OCI-M1 (cell line): ENCODE measurements at places on chromosomes 3 and 15.

- DNase-seq = peak; percentile 48
Measured at GRCh38 chr3:42895580-42895868, 10.4 kb upstream of the ZNF662 start.

GRCh38 chr3:15703346-15703745 is 94.4 kb downstream of the ANKRD28 start:
- DNase-seq = no peak

- no peak for DNase-seq
Measured at GRCh38 chr3:11826628-11827265, 19.9 kb downstream of the TAMM41 start.

DNA sequence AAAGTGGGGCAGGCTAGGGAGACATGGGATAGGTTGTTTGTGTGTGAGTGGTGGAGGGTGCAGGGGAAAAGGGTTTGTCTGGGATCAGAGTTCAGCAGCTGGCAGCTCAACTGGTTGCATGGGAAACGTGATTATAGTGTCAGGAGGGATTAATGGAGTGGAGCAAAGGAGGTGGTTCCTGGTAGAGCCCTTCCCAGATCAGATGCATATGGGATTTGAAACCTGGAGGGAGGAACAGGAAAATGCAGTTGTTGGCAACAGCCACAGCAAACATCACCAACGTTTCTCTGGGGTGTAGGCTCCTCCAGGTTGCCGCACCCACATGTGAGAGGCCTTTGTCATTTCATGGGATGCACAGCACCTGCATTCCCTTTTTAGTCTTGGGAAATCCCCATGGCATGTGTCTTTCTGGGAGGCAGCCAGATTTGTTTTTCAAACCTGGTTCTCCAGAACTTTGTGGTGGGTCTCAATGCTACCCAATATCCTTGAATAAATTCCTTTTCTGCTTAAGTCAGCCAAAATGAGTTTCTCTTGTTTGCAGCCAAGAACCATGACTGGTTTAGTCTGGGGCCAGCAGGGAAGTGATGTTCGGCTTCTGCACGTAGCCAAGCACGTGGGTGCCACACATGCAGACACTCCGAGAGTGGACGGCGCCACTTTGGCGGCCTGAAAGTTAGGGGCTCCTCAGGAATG is 61.3 kb downstream of the BDH1 start:
- DNase-seq = no peak

DNA sequence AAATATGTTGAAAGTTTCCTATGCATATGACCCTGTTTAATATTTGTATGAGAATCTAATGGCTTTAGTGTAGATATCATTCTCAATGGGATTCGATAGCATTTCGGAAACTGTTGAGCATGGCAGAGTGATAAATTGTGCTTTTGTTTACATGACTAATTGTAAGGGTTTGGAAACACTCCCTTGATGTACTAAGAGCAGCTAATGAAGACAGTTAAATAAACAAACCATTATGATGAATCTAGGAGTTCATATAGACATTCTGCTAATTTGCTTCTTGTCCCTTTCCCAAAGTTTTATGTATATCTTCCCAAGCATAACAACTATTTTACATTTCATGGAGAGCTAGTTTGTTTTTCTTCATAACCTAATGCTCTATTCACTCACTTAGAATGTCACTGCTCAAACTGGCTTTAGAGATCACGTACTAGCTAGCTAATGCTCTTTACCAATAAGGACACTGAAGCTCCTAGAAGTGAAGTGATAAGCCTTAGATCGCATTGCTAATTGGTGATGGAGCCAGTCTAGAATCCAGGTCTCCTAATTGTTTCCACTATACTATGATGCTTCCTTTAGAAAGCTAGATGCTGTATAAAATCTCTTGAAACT is 140.8 kb downstream of the TP63 start:
- DNase-seq = no peak

GRCh38 chr3:169327546-169328356 is 335.8 kb downstream of the MECOM start:
- peak; percentile 78 for DNase-seq

GRCh38 chr3:120708408-120708807 is 26.4 kb upstream of the HGD start:
- DNase-seq = no peak

GRCh38 chr3:137641879-137642704 is 122.0 kb upstream of the SOX14 start:
- no peak for DNase-seq

DNA sequence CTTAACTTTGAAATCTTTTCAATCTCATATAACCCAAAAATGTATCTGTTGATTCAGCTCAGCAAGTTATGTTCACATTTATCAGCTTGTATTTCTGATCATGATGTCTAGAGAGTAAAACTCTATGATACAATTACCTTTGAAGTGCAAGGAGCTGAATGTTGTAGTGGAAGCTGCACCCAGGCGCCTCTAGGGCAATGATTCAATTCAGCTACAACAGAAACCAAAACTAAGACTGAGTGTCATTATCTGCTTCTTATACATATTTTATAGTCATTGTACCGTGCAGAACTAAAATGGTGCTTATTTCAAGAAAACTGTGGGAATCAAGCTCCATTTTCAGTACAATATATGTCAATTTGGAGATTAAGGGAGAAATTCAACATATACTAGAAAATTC is 1237.5 kb downstream of the ZPLD1 start:
- peak; percentile 29 for DNase-seq

DNA sequence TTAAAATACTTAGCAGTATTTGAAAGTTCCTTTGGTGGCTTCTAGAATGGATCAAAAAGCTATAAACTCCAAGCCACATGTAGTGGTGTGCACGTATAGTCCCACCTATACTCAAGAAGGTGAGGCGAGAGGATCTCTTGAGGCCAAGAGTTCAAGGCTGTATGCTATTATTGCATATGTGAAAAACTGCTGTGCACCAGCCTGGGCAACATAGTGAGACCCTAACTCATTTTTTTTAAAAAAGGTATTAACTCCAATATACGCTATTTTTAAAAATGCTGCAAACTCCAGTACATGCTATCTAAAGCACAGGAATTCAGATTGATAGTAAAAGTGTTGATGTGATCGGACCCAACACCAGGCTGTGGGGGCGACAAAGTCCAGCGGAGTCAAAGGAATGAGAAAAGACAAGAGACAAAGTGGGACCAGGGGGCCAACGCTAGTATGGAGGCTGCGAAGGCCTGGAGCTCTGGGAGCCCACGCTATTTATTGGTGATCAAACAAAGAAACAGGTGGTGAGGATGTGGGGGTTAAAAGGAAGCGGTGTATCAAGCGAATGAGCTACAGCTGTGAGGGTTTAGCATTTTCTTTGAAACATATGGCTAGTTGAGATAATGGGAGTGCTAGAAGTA is 66.6 kb downstream of the ARIH1 start:
- DNase-seq = no peak

GRCh38 chr15:99537344-99537743 is 28.4 kb upstream of the MEF2A start:
- DNase-seq = no peak

- no peak for DNase-seq
Measured at GRCh38 chr3:165522386-165522785, 314.8 kb downstream of the BCHE start.

- no peak for DNase-seq
Measured at GRCh38 chr3:172270557-172271166, 177.6 kb downstream of the GHSR start.

DNA sequence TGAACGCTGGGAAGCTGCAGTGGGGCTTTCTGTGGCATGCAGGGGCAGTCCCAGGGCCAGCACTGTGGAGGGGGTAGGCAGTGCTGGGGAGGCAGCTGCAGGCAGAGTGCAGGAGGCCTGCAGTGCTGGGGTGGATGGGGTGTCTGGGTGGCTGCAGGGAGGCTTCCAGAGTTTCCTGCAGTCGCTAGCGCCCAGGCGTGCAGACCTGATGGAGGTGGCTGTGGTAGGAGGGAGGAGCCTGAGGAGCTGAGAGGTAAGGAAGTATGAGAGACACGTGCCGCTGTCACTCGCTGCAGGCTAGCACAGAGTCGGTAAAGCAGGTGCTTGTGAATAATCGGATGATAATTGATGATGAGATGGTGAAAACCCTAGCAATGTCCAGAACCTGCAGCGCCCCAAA is 16.3 kb downstream of the SYNM start:
- DNase-seq = no peak

DNA sequence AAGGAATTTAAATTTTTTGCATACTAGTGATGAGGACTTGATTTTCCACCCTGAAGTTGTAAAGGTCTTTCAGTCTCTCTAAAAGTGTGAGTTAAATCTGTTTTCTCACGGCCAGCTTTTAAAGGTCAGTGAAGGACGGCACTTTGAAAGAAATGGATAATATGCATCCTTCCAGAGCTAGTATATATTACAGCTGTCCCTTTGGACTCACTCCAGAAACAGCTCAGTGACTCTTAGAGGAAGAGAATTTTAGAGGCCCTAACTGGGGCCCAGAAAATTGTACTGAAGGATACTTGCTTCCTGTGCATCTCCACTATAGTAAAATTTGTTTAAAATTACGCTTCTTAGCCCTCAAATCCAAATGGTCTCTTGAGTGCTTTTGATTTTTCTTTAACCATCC is 41.6 kb downstream of the PIK3CA start:
- no peak for DNase-seq

GRCh38 chr3:53083521-53083920 is 37.6 kb upstream of the SFMBT1 start:
- peak; percentile 57 for DNase-seq

DNA sequence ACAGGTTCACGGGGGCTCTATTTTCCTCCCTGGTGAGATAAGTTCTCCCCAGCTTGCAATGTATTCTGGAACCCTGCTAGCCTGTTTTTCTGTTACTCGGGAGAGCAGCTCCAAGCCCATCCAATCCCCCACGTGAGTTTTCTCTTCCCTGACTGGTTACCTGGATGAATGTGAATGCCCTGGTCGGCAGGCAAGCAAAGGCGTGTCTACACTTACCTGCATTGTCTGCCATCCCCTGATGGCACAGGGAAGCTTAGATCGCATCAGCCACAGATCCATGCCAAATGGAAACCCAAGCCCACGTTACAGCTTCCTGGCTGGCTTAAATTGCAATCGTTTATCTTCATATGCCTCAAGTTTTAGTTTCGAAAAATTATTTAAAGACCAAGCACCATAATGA is 149.9 kb downstream of the FOXP1 start:
- DNase-seq = no peak

DNA sequence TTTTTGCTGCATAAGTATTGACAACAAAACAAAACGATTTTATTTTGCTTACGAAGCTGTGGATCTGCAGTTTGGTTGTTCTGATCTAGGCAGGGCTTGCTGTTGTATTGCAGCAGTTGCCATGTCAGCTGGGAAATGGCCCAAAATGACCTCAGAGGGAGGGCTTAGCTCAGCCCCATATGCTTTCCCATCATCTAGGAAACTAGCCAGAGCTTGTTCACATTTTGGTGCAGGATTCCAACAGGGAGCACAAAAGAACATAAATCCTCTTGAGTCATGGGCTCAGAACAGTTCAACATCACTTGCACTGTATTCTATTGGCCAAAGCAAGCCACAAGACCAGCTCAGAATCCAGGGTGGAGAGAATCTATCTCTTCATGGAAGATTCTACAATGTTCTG is 42.2 kb upstream of the ROBO2 start:
- no peak for DNase-seq

GRCh38 chr15:92405942-92406341 is 12.3 kb downstream of the ST8SIA2 start:
- DNase-seq = no peak

- no peak for DNase-seq
Measured at GRCh38 chr3:150443331-150443741, 35.2 kb downstream of the TSC22D2 start.

DNA sequence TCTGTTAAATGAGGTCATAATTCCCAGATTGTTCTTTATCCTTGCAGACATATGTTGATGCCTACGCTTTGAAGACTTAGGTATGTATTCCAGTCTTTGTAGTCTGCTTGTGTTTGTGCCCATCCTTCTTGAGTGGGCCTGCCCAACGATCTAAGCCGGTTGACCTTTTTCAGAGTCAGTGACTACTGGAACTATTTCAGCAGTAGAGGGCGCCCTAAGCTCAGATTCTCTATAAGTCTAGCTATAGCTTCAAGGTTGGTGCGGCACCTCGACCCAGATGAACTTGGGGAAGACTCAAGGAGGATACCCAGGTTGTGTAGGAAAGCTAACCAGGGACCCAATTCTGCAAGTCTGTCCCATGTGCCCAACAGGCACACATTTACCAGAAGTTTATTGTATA is 228.8 kb upstream of the PPP2R3A start:
- DNase-seq = peak; percentile 41

DNA sequence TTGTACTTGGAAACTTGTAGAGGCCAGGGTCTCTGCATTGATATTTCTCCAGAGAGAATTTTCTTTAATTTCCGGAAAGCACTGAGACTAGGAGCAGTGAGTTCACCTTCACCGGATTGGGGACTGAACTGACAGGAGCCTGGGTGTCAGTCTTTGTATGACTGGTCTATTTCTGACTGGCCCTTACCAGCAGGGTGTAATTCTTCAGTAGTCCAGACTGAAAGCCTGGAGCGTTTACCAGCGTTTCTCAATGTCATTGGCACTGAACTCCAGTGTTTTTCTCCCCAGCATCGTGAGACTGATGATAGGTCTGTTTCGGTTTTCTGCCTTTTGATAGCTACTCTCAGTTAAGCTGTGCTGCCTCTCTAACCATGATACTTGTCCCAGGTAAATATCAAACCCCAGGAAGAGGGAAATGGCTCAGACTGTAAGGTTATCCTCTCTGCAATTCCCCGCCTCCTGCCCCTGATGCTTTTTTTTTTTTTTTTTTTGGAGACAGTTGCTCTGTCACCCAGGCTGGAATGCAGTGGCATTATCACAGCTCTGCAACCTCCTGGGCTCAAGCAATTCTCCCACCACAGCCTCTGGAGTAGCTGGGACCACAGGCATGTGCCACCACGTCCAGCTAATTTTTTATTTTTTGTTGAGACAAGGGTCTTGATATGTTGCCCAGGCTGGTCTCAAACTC is 103.6 kb downstream of the CACNA2D3 start:
- no peak for DNase-seq

DNA sequence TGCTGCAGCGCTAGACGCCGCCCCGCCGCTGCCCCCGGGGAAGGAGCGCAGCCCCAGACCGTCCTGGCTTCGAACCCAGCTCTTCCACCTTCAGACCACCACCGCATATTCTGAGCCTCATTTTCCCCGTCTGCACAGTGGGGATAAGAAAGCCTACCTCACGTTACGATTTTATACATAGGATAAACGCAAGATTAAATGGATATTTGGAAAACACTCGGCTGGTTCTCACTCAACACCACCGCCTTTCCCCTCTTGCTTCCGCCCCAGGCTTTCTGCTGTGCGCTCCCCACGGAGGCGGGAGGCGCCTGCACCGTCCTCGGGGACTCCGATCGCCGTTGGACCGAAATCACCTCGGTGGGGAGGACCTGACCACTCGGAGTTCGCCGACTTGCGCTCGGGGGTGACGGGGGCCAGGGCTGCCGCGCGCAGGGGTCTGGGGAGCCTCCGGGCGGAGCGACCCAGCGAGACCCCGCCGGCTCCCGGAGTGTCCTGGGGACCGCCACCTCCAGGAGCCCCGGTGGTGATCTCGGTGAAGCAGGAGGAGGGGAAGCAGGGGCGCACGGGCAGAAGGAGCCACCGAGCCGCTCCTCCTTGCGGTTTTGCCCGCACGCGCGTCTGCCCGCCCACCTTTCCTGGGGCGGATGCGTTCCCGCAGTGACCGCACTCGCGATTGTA is 4.0 kb downstream of the FBXL22 start:
- DNase-seq = peak; percentile 65
